ENCODE measurements at places on chromosomes 7 and 10.

GRCh38 chr7:8783229-8783628 is 349.8 kb downstream of the NXPH1 start:
- DNase-seq: no peak

- no peak for DNase-seq
These were observed 1.6 kb downstream of the VSTM4 start for GRCh38 chr10:49113741-49114141.

DNA sequence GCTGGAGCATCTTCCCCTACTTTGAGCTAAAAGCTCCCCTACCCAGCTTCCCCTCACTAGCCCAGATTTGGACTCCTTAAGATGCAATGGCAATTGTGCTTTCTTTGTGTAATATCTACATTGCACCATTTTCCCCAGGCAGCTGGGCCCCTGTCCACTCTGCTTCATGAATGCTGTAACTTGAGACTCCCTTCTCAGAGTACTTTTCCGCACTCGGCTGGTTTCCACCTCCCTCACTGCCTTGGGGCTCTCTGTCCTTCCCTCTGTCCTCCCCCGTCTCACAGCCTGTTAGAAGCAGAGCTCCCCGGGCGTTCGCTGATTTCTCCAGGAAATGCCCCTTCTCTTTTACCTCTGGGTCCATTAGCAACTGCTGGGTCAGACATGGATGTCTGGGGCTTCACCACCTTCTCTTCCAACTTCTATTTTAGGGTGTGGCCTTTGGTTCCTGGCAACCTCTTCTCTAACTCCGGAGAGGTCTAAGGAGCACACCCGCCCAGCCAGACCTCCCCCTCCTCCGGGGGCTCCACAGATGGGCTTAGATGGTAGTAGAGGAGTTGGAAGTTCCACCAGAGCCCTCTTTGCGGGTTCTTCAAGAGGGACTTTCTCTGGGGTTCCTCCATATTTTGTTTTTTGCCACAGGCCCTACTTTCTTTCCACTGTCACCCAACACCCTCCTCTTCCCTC is 2.9 kb upstream of the TMEM72 start:
- DNase-seq: no peak

GRCh38 chr10:119541046-119541445 is 1.5 kb downstream of the RGS10 start:
- no peak for DNase-seq

GRCh38 chr7:91717681-91718470 is 162.6 kb downstream of the MTERF1 start:
- no peak for DNase-seq

DNA sequence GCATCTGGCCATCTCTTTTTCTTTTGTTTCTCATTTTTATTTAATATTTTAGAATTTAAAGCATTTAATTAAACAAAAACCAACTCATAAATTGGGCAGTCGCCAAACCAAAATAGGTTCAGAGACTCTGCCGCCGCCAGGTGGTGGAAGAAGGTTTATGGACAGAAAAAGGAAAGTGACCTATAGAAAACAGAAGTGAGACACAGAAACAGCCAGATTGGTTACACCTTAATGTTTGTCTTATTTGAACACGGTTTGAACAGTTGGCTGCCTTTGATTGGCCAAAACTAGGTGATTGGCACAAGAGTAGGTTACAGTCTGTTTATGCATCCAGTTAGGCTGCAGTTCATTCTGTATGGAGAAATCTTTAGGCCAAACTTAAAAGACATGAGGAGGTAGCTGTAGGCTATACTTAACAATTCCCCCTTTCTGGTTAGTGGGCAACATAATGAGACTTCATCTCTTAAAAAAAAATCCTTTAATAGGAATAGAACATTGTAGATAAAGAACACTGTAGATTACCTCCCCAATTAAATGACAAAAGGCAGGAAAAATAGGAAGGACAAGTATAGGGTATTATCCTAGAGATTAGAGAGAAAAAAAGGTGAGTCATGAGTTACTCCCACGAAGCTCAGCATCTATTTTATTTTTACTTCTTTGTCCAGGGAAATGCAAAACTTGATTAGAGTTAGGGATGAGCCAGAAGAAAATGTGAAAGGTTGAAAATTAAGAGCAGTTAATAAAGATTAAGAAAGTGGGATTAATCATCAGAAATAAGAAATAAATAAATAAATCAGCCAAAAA is 23.9 kb upstream of the CYCS start:
- no peak for DNase-seq

DNA sequence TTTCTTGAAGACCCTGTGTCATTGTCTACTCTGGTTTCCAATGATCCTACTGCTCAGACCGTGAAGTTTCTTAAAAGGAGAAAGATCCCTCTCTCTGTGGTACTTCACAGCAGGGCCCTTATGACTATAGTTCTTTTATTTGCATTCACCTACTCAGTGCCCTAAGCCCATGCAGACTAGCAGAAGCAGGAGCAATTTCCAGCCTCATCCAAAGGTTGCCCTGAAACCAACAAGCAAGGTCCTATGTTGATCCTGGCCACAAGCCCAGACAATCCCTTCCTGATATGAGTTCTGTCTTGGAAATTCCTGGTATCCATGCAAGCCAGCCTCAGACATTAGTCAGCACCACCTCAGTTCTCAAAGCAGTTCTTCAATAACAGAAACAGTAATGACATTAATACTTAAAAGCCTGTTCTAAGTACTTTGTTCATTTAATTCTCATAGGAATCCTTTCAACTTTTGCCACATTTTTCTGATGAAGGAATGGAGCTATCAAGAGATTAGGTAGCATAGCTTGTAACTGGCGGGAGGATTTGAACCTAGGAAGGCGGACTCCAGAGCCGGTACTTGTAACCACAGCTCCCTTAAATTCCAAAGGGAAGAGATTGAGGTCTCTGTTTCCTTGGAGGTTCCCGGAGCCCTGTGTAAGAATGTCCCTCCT is 58.1 kb upstream of the ST8SIA6 start:
- DNase-seq: no peak

GRCh38 chr10:58851606-58852005 is 324.8 kb upstream of the PHYHIPL start:
- no peak for DNase-seq

DNA sequence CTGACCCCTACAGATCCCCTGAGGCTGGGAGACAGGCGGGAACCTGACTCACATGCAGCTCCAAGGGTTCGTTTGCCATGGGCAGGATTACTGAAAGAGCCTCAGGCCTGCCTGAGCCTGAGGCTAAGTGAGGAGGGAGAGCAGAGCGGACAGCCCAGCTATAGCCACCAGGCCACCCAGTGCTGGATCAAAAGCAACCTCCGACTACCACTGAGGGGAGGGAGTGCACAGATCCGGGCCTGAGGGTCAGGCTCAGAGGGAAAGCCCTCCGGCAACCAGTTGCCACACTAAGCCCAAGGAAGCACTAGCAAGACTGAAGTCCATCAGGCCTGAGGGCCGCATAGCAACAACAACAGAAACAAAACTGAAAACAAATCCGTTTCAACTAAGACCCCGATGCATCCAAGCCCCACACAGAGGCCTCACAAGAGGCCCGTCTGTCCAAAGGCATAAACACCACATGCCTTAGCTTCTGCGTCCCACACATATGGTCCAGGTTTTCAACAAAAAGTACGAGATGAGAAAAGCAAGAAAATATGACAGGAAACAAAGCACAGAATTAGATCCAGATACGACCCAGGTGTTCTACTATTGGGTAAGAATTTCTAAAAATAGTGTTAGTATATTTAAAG is 92.5 kb upstream of the VIPR2 start:
- DNase-seq: no peak

GRCh38 chr7:145169908-145170307 is 334.1 kb upstream of the TPK1 start:
- no peak for DNase-seq

GRCh38 chr10:88178758-88179157 is 315.3 kb downstream of the PTEN start:
- DNase-seq: no peak

DNA sequence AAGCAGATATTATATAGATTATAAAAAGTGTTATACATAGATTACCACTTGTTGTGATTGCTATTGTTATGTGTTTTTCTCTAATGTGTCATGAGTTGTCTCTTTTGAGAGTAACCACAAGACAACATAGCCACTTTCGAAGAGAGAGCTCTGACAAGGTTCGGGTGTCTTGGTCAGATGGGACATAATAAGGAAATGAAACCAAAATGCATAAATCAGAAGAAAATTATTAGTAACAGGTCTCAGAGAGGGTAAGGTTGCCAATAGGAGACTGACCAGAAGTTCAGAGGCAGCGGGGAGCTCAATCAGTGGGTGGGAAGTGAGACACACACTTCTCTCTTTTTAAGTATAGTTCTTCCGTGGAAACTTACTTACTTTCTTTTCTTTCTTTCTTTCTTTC is 639.2 kb upstream of the POT1 start:
- DNase-seq: no peak

- DNase-seq: no peak
These were observed 20.1 kb downstream of the TMEM168 start for GRCh38 chr7:112770051-112770450.
